T-helper 2 cell treated with Interferon-gamma antibody and Interleukin-4, amounts not matched to agents 5 μg/mL and 100 μg/mL, for 36 hours (primary cell): ENCODE measurements at places on chromosomes 5 and 9.
A peak's percentile ranks its signal among the peaks of the same experiment; 100 is the strongest.

- H3K4me3 ChIP-seq = no peak overlapping the region
- peaks cover 1% of the 10 kb centered on the region for H3K27me3 ChIP-seq
- no peaks in the 10 kb centered on the region for H3K4me1 ChIP-seq
- H3K36me3 ChIP-seq = no peaks in the 10 kb centered on the region
Observed at GRCh38 chr5:72922422-72922821, 33.4 kb upstream of the FCHO2 start.

- no peak for DNase-seq
- no peak overlapping the region for H3K4me3 ChIP-seq
- no peaks in the 10 kb centered on the region for H3K36me3 ChIP-seq
- no peak overlapping the region for H3K27ac ChIP-seq
- peaks cover 4% of the 10 kb centered on the region for H3K27me3 ChIP-seq
Observed at GRCh38 chr5:148913985-148914431, 87.6 kb downstream of the ADRB2 start.

DNA sequence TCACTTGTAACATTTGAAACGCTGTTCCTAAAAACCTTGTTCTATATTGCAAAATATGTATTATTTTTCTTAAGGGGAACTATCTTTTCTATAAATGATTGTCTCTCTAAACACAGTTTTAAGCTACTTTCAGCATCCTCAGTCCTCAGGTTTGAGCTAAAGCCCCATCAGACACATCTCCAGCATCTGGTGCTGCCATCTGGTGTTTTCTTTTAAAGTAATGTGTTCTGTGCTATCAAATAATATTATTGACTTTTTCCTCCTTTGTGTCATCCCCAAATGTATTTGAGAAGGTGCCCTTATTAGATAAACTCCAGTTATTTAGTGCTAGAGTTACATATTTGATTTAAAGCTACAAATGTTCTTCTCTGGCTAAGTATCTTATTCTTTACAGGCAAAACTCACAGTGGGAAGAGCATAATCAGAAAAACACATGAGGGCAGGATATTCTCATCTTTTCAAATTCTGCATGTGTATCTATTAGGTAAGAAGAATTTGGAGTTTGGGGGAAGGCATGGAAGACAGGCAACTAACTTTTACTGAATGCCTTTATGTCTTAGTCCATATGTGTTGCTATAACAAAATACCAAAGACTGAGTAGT, 27.5 kb downstream of the ZNF474 start:
- no peaks in the 10 kb centered on the region for H3K36me3 ChIP-seq
- no peak for DNase-seq
- H3K4me1 ChIP-seq = peaks cover 6% of the 10 kb centered on the region

GRCh38 chr5:59035681-59036080, 452.8 kb downstream of the RAB3C start:
- H3K36me3 ChIP-seq = peaks cover 53% of the 10 kb centered on the region
- no peaks in the 10 kb centered on the region for H3K27me3 ChIP-seq
- peak overlapping the region; percentile 84 for H3K4me3 ChIP-seq
- H3K4me1 ChIP-seq = peaks cover 45% of the 10 kb centered on the region
- DNase-seq = no peak
- H3K27ac ChIP-seq = peak overlapping the region; percentile 98

GRCh38 chr9:12934545-12935272, 159.9 kb downstream of the LURAP1L start:
- no peaks in the 10 kb centered on the region for H3K27me3 ChIP-seq
- H3K36me3 ChIP-seq = no peaks in the 10 kb centered on the region
- no peaks in the 10 kb centered on the region for H3K4me1 ChIP-seq
- H3K4me3 ChIP-seq = no peak overlapping the region
- H3K27ac ChIP-seq = no peak overlapping the region

GRCh38 chr9:120965344-120966012, 38.9 kb upstream of the TRAF1 start:
- no peaks in the 10 kb centered on the region for H3K36me3 ChIP-seq
- H3K4me1 ChIP-seq = no peaks in the 10 kb centered on the region
- no peak overlapping the region for H3K27ac ChIP-seq
- no peak for DNase-seq
- H3K27me3 ChIP-seq = peaks cover 16% of the 10 kb centered on the region
- no peak overlapping the region for H3K4me3 ChIP-seq

GRCh38 chr9:15206903-15207696, 99.9 kb downstream of the TTC39B start:
- peaks cover 49% of the 10 kb centered on the region for H3K36me3 ChIP-seq
- H3K27me3 ChIP-seq = no peaks in the 10 kb centered on the region
- H3K4me1 ChIP-seq = no peaks in the 10 kb centered on the region
- no peak overlapping the region for H3K4me3 ChIP-seq
- DNase-seq = no peak
- no peak overlapping the region for H3K27ac ChIP-seq

DNA sequence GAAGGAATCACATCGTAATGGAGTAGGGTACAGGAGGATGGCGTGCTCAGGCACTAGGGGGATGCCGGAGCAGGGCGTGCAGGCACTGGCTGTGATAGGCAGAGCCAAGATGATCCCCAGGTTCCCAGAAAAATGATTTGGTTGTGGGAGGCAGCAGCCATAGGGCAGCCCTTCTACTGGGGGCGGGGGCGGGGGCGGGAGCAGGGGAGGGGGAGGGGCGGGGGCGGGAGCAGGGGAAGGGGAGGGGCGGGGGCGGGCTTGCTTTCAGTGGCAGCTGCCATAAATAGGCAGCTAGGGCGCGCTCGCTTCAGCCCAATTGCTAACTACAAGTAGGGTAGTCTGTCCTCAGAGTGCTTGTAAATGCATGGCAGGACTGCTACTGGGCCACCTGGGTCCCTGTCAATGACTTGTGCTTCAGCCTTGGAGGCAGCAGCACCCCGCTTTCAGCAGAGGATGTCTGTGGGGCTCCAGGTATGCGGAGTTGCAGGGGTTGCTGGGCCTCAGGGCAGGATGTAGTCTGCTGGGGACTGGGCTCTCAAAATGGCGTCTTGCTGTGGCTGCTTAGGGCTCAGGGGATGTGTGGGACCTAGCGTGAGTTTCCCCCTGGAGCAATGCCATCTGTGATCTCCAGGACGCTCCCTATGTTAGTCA, 354.3 kb downstream of the RAB3C start:
- no peak overlapping the region for H3K4me3 ChIP-seq
- peaks cover 5% of the 10 kb centered on the region for H3K27me3 ChIP-seq
- no peak overlapping the region for H3K27ac ChIP-seq
- DNase-seq = no peak

- no peak for DNase-seq
- H3K36me3 ChIP-seq = no peaks in the 10 kb centered on the region
- H3K27ac ChIP-seq = no peak overlapping the region
- no peak overlapping the region for H3K4me3 ChIP-seq
- H3K27me3 ChIP-seq = no peaks in the 10 kb centered on the region
Observed at GRCh38 chr5:161085056-161085455, 233.0 kb upstream of the ATP10B start.

GRCh38 chr9:95268681-95269080, 48.8 kb downstream of the FANCC start:
- no peak overlapping the region for H3K4me3 ChIP-seq
- no peaks in the 10 kb centered on the region for H3K27me3 ChIP-seq
- H3K4me1 ChIP-seq = peaks cover 42% of the 10 kb centered on the region
- H3K36me3 ChIP-seq = peaks cover 1% of the 10 kb centered on the region
- DNase-seq = no peak
- no peak overlapping the region for H3K27ac ChIP-seq

- H3K4me1 ChIP-seq = peaks cover 38% of the 10 kb centered on the region
- H3K36me3 ChIP-seq = no peaks in the 10 kb centered on the region
- no peak overlapping the region for H3K27ac ChIP-seq
- H3K27me3 ChIP-seq = peaks cover 8% of the 10 kb centered on the region
- no peak overlapping the region for H3K4me3 ChIP-seq
Observed at GRCh38 chr5:68339921-68340321, 124.4 kb downstream of the PIK3R1 start.

GRCh38 chr5:32646061-32646969, 61.0 kb downstream of the SUB1 start:
- no peak for DNase-seq
- no peaks in the 10 kb centered on the region for H3K4me1 ChIP-seq

DNA sequence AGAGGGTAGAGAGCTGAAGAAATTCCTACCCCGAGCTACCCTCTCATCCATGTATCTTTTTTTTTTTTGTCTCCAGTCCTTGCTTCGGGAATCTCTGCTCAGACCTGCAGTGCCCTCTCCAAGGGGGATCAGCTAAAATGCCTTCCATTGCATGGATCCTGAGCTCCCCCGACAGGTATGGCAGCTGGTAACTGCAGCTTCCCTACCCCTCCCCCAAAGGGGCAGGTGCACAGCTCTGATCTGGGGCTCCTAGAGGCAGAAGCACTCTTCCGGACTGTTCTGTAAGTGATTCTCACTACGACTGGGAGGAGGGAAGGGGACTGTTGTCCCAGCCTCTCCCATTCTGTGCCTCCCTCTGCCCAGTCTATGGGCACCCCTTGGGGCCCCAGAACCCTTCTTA, 169.6 kb downstream of the MELK start:
- no peak overlapping the region for H3K4me3 ChIP-seq
- H3K27ac ChIP-seq = no peak overlapping the region
- H3K27me3 ChIP-seq = peaks cover 30% of the 10 kb centered on the region
- H3K4me1 ChIP-seq = no peaks in the 10 kb centered on the region
- H3K36me3 ChIP-seq = no peaks in the 10 kb centered on the region
- DNase-seq = no peak

DNA sequence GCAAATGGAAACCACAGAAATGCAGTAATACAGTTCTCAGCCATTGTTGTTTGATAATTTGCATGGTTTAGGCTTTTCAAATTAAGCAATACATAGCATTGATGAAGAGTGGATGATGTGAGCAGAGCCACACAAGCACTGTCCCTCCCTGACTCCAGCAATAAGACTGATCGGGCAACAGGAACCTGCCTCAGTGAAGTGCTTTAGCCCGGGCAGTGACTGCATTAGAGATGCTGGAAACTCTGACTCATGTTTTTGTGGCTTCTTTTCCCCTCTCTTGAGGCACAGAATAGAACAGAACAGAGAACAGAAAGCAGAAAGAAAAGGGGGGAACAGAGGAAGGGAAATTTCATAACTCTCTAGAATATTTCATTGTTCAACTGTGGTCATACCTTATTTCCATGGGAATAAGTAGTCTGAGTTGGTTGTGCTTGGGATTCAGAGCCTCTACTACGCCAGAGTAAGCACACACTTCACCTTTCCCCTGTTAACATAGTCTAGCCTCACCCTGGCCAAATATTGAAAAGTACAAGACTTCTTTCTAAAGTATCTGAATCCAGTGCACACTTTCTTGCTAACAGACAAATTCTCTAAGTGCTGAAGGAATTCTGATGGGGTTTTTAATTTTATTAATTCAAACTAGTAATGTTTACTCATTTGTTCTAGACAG, 164.8 kb upstream of the VCAN start:
- H3K4me1 ChIP-seq = peaks cover 5% of the 10 kb centered on the region
- H3K27me3 ChIP-seq = no peaks in the 10 kb centered on the region
- H3K36me3 ChIP-seq = no peaks in the 10 kb centered on the region
- no peak overlapping the region for H3K27ac ChIP-seq
- peak; percentile 12 for DNase-seq

DNA sequence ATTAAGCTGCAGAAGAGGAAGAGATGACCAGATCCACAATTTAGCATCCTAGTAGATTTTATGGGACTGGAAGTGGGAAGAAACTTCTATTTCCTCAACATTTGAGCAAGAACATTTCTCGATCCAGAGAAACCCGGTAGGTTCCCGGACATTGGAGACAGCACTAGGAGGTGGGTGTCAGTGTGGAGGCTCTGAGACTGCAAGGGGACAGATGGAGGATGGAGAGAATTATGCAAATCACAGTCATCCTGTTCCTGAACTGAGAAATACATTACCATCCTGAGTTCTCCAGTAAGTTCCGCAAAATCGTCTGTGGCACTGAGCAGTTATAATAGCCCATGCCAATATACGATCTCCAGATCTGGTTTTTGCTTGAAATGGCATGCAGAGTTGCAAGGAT, 25.6 kb downstream of the GLDC start:
- no peak overlapping the region for H3K27ac ChIP-seq
- no peaks in the 10 kb centered on the region for H3K36me3 ChIP-seq
- DNase-seq = no peak
- no peaks in the 10 kb centered on the region for H3K4me1 ChIP-seq

DNA sequence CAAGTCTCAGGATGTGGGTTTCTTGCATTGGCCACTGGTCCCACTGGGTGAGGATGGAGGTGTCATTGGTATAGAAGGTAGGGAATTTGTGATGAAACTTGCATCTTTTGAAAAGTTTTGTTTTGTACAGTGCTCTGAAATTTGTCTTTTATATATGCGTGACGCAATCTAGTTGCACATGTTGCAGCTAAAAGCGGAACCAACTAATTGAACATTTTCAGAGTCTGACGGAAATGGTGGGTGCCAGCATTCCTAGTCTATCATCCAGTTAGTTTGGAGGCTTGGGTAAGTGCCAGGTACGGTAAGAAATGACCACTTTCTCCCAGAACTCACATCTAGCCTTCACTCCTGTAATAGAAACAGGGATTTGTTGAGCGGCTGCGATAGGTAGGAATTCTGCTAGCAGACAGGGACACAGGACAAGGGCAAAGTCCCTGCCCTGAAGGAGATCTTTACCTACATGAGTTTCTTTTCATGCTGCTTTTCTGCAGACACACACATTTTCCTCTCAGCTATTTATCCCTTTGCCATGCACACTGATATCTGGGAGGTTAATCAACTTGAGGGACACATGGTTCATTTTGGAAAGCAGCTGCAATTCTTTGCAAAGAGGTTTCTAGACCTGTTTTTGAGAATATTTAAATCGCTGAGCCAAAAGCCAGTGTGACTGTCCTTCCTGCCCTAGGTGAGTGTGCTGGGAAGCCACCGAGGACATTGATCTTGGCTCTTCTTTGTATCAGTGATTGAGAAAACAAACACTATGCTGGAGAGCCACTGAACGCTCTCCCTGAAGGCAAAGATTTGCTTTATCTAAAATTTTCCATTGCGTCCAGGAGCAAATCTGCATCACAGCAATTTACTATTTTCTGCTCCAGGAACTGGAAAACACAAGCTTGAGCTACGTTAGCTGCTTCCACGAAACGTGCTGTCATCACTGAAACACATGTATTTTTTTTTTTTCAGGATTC, 89.7 kb downstream of the DAP start:
- H3K36me3 ChIP-seq = no peaks in the 10 kb centered on the region
- no peak overlapping the region for H3K27ac ChIP-seq
- no peaks in the 10 kb centered on the region for H3K27me3 ChIP-seq
- no peak for DNase-seq
- H3K4me3 ChIP-seq = no peak overlapping the region

GRCh38 chr5:150067405-150067960, 18.9 kb downstream of the CSF1R start:
- peaks cover 3% of the 10 kb centered on the region for H3K27me3 ChIP-seq
- peak overlapping the region; percentile 22 for H3K27ac ChIP-seq
- peak overlapping the region; percentile 41 for H3K4me3 ChIP-seq
- H3K36me3 ChIP-seq = no peaks in the 10 kb centered on the region

- H3K27ac ChIP-seq = no peak overlapping the region
- DNase-seq = no peak
Observed at GRCh38 chr5:37603072-37603471, 224.0 kb downstream of the WDR70 start.
